AG09309 (cell line): ENCODE measurements at places on chromosomes 7 and 10.

- no peak for DNase-seq
Measured at GRCh38 chr10:75525067-75525466, 93.6 kb downstream of the LRMDA start.

- no peak for DNase-seq
Measured at GRCh38 chr7:69596723-69597277, 1.5 kb upstream of the AUTS2 start.

DNA sequence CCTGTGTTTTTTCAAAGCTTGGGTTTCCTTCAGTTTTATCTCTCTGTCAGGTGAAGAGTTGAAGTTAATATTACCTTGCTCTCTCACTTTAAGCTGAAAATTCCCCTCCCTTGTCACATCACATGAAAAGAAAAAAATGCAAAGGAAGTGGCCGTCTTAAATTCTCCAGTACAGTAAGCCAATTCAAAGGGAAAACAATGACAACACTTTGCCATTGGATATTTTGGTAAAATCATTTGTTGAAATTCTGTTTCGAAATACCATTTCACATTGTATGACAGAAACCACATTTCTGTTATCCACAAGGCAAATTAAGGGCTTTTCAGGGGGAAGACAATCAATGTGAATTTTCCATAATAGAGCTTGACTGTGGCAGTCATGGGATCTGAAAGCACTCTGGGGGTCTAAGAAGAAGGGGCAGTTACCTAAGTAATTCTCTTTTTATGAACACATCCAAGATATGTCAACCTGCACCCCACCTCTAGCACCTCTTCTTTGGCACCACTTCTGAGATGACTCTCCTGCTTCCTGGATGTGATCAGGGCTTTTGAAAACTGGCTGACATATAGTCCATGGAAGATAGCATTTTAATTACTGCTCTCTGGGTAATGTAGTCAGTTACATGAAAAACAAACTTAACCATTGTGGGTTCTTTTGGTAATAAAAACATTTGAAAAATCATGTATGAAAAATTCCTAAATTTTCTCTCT lies 63.8 kb downstream of the ENTPD1 start:
- no peak for DNase-seq

- no peak for DNase-seq
Measured at GRCh38 chr10:63584725-63585035, 63.5 kb downstream of the REEP3 start.

DNA sequence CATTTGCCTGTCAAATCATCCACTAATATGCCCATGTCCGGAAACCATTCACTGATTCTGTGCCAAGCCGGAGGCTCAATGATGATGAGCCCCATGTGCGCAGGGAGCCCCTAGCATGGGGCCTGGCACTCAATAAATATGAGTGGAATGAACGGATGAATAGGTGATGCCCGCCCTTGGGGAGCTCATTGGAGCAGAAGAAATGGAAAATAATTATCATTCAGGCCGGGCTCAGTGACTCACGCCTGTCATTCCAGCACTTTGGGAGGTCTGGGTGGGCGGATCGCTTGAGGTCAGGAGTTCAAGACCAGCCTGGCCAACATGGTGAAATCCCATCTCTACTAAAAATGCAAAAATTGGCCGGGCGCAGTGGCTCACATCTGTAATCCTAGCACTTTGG lies 11.0 kb downstream of the RHBDD2 start:
- DNase-seq, result peak; percentile 33

- no peak for DNase-seq
Measured at GRCh38 chr10:75292794-75293445, 57.2 kb upstream of the COMTD1 start.

GRCh38 chr10:127976701-127977356 lies 69.9 kb downstream of the PTPRE start:
- DNase-seq, result no peak

DNA sequence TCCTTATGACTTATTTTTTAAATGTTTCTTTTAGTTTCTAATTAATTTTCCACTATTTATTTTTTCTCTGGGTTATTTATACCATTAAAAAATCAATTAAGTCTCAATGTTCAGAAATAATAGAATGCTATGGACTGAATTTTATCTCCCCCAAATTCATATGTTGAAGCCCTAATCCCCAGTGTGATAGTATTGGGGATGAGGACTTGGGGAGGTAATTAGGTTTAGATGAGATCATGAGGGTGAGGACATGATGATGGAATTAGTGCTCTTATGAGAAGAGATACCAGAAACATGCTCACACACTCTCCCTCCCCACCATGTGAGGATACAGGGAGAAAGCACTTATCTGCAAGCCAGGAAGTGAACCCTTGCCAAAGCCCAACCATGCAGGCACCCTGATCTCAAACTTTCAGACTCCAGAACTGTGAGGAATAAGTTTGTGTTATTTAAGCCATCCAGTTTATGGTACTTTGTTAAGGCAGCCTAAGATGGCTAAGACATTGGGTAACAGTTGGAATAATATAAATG lies 202.6 kb downstream of the MDFIC start:
- DNase-seq, result no peak

GRCh38 chr10:24415455-24416125 lies 206.7 kb downstream of the KIAA1217 start:
- DNase-seq, result no peak
